ENCODE measurements at places on chromosomes 16 and 17.

DNA sequence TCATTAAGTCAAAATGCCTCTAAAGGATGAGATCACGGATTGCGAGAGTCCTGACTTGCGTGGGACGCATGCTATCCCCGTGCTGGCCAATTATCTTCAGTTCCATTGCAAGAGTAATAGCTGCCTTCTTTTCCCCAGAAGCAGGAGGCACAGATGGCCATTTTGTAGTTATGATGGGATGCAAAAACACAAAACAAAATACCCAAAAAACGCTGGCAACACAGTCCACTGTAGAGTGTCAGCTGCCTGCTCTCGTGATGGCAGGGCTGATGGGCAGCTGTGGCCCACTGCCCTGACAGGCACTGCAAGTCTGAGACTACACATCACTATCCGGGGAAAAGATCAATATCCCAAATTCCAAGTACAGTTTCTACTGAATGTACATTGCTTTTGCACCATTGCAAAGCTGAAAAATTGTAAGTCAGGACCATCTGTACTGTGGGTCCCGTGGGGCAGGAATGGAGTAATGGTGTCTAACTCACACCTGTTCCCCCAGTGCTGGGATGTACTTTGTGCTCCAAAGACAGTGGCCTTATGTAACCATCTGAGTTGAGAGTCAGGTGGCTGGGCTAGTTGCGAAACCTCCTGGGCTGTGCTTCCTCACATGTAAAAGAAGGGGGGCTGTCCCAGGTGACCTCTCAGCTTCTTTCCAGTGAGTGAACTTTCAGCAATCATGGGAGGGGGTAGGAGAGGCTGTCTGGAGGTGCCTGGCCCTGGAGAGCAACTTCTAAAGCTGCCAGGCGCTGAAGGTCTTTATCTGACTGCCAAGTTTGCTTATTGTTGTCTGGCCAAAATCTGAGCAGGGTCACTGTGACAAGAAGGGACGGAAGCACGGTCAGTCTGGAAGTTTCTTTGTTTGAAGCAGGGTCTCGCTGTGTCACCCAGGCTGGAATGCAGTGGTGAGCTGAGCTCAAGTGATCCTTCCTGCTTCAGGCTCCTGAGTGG, 4.7 kb downstream of the SLC47A1 start:
- peak; percentile 22 for DNase-seq

DNA sequence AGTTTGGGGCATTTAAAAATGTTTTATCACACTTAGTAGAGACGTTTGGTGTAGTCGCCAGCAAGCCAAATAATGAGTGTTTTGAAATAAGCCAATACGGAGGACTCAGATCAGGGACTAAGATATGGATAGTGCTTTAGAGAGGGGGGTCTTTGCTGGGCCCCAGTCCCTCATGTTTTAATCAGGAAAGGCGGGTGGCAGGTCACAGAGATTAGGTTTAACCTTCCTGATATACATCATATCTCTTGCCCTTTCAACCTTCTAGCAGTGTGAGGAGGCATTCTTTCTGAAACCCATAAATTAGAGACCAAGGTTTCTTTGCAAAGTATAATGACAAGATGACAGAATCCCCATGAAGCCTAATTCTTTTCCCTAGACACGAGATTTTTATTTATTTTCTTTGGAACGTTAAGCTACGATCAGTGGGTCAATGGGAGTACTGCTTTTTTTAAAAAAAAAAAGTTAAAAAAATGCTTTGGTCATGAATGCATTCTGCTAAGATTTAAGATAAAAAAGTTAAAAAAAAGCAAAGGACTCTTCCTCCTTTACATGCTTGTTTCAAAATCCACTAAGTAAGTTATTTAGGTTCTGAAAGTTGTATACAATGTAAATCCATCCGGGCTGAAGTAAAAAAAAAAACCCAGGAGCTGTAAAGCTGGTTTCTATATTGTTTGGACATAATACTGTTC, 572.1 kb upstream of the SALL1 start:
- DNase-seq, result no peak

DNA sequence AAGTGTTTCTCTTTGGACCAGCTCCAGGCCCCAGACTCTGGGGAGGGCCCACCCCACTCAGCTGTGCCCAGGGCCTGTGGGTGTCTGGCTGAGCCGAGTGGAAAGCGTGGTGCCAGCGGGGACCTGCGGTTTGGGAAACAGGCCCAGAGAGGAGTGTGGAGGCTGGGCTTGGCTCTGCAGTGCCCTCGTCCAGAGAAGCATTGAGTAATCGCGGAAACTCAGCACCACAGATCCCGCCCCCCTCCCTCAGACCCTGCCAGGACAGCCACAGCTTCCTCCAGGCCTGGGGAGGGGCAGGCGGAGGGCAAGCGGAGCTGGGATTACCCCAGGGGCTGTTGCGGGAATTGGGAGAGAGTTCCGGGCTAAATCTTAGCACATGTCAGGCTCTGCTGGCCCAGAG, 14.6 kb upstream of the PITPNA start:
- DNase-seq, result no peak

DNA sequence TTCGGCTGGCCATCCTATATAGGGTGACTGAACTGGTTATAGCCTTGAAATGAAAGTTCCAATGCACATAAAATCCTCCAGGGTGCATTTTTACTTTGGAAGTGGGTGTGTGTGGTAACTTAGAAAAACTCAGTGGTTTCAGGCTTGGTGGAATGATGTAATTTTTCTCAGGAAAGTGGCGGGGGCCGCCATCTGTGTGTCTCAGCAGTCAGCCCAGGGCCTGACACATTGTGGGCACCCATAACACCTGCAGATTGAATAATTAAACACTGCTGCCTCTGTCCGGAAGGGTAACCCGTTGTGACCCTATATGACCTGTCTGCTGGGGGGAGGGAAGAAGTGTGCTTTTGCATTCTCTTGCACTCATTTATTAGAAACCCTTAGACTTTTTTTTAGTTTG, 2.2 kb upstream of the PDP2 start:
- DNase-seq, result peak; percentile 73

DNA sequence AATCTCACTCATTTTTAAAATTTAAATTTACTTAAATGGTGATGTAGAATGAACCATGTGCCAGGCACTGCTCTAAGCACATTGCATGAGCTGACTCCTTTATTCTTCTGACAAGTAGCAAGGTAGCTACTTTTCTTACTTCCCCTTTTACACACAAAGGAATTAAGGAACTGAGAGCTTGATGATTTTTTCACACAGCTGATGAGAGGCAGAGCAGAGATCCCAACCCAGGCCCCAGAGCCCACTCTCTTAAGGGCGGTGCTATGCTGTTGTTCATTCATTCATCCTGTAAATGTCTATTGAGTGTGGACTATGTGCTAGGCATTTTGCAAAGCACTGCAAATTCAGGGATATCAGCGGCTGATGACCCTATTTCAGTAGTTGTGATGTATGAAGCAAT, 17.9 kb downstream of the SEC14L5 start:
- DNase-seq, result peak; percentile 96

DNA sequence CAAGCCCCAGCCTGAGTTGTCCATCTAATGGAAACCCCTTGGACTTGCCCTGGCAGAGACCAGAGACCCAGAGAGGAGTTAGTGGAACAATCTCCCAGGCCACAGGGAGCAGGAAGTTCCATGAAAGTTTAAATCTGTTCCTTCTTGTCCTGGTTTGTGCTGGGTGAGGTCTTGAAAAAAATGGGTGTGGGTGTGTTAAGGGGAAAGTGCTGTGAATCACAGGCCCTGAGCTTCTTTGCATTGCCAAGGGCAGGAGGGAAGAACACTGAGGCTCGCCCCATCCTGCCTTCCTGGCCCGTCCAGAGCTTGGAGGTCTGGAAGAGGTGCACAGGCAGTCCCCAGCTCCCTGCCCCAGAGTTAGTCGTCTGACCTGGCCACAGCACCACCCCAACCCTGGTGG, 2.3 kb downstream of the ADORA2B start:
- DNase-seq, result no peak

DNA sequence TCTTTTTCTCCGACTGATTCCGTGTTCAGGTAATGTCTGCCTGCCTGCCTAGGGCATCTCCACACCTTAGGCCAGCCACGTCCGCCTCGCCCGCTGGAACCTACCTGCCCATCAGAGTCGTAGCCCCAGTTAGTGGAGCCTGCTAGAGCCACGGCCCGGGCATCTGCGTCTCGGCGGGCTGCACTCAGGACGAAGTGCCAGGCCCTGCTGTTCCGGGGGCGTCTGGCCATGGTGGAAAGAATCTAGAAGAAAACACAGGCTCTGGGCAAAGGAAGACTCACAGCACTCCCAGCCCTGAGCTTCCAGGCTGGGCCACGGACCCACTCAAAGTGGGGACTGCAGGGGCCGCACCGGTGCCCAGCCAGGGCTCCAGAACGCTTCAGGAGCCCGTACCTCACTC, 1.1 kb downstream of the SPSB3 start:
- no peak for DNase-seq

DNA sequence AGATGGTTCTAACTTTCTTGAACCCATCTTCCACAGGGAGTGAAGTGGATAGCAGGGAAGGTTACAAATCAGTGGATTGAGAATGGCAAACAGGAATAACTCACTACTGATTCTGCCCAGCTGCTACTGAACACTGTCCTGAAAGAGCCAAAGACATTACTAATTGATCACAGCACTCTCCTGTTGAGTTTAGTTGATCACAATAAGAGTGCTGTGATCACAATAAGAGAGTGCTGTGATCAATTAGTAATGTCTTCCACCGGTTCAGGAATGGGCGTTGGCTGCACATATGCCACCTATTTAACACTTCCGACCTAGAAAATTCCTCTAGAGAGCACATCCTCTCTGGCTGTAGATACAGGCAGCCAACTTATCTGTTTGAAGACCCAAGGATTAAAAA, 11.4 kb downstream of the CFAP97D1 start:
- DNase-seq, result peak; percentile 63

DNA sequence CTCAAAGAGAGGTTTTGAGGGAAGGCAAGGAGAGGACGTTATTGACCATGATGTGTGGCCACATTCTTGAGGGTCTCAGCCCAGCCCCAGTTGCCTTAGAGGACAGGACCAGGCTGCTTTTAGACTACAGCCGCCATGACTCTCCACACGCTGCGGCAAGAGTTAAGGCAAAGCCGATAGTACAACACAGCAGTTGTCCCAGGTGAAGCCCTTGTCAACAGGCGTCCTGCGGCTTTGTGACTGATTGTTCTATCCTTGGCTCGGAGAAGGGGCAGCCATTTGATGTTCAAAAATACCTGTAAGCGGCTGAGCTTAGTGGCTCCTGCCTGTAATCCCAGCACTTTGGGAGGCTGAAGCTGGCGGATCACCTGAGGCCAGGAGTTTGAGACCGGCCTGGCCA, 28.8 kb downstream of the TMEM92 start:
- DNase-seq, result no peak

DNA sequence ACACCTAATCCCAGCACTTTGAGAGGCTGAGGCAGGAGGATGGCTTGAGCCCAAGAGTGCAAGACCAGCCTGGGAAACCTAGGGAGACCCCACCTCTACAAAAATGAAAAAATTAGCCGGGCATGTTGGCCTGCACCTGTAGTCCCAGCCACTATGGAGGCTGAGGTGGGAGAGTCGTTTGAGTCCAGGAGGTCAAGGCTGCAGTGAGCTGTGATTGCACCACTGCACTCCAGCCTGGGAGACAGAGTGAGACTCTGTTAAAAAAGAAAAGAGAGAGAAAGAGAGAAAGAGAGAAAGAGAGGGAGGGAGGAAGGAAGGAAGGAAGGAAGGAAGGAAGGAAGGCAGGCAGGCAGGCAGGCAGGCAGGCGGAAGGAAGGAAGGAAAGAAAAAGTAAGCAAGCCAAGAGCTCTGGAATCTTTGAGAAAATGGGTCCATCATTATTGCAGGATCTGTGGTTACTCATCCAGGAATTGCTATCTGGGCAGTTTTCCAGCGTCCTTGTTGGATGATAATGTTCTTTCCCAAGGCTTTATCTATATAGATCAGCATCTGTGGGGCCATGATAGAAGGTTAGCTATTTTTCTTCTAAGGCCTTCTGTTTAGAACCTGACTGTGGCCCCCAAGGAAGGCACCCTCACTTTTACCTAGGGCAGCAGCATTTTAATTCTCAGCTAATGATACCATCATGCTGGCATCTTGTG, 533.2 kb upstream of the CDH5 start:
- DNase-seq, result no peak

GRCh38 chr17:67491009-67491680, 114.1 kb downstream of the PITPNC1 start:
- no peak for DNase-seq

DNA sequence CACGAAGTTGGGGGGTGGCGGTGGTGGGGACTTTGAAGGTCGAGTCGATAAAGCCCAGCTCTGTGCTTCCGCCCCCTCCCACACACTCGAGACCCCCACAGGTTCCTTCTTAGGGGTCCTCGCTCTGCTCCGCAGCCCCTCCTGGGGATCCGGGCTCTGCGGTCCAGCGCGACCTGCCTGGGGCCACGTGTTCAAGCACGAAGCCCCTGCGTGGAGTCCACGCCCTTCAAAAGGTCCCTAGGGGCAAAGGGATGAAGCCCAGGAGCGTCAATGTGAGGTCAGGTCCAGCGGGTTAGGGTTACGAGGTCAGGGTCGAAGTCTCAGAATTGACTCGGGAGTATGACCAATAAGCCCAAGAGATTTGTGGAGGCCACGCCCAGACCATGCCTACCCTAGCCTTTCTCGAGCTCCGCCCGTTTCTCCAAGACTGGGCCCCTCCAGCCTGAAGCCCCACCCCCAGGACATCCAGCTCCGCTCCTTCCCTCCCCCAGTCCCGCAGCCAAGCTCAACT, 786 bp upstream of the CACNA1G start:
- DNase-seq, result no peak

- DNase-seq, result no peak
Observed at GRCh38 chr16:28110479-28110878, 47.0 kb upstream of the GSG1L start.
